ENCODE measurements at places on chromosomes 7 and 10.

GRCh38 chr10:125878957-125879835 is 1.9 kb downstream of the DHX32 start:
- no peak for DNase-seq

DNA sequence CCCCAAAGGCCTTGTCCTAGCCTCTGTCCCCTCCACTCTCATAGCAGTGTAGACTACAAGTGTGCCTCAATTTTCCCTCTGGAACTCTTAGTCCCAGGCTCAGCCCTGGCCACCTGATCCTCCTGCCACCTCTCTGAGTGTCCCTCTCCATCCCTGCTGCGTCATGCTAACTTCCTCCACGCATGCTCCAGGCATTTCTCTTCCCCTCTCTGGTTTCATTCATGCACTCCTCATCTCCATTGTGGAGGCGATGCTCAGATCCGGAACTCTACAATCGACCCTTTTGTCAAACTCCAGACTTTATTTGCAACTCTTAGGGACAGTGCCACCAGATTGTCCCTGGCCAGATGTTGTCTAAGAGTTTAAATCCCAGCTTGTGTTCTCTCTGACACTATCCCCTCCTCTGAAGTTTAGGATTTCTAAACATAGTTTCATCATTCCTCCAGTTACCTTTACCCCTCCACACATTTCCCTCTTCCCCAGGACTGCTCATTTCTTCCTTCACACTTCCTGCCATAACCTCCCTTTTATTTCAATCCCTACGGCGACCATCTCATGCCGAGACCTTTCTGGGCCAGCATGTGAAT is 492.6 kb downstream of the PLXNA4 start:
- DNase-seq = no peak

GRCh38 chr10:48895803-48896195 is 43.8 kb downstream of the LRRC18 start:
- DNase-seq = no peak

GRCh38 chr10:21661935-21662334 is 127.9 kb downstream of the MLLT10 start:
- no peak for DNase-seq

Data from ureter (tissue), 1 donor.